ENCODE measurements at places on chromosomes 1 and 21.
A peak's percentile ranks its signal among the peaks of the same experiment; 100 is the strongest.

GRCh38 chr1:192375306-192375705 is 58.5 kb downstream of the RGS21 start:
- no peak for DNase-seq

- DNase-seq = no peak
Observed at GRCh38 chr1:198907423-198907746, 268.5 kb downstream of the PTPRC start.

GRCh38 chr1:77671836-77672235 is 10.6 kb downstream of the ZZZ3 start:
- no peak for DNase-seq

DNA sequence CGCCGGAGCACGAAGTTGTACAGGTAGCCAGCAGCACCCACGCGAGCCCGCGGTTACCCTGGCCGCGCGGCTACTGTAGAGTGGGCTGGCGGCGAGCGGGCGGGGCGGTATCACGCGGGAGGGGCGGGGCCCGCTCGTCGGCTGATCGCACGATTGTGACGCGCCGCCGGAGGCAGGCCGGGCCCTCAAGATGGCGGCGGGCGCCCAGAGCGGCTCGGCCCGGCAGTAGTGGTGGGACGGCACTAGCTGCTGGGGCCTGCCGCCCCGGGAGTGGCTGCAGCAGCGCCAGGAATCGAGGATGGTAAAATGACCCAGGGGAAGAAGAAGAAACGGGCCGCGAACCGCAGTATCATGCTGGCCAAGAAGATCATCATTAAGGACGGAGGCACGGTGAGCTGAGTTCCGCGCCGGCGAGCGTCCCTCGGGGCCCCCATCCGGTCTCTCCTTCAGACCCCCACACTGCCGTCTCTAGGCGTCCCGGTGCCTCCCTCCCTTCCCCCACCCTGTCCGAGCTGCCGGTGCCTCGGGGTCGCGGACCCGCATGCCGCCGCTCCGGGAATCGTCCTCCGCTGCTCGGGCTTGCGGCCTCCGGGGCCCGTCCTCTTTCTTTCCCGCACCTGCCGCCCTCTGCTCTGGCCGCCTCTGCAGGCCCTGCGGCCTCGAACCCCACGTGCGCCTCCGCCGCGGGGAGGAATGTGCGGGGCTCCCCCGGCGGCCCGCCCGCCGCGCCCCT is 68.3 kb downstream of the SLC35A3 start:
- DNase-seq = no peak

GRCh38 chr1:64470665-64471217 is 812 bp downstream of the CACHD1 start:
- no peak for DNase-seq

- DNase-seq = peak; percentile 54
Observed at GRCh38 chr1:84690397-84691121, at the start of gene SSX2IP. SSX2IP (minus strand) TSS chr1:84690461; CDS start chr1:84671219, 19,242 bp downstream.

GRCh38 chr1:183694066-183694465 is 41.0 kb upstream of the APOBEC4 start:
- DNase-seq = no peak

DNA sequence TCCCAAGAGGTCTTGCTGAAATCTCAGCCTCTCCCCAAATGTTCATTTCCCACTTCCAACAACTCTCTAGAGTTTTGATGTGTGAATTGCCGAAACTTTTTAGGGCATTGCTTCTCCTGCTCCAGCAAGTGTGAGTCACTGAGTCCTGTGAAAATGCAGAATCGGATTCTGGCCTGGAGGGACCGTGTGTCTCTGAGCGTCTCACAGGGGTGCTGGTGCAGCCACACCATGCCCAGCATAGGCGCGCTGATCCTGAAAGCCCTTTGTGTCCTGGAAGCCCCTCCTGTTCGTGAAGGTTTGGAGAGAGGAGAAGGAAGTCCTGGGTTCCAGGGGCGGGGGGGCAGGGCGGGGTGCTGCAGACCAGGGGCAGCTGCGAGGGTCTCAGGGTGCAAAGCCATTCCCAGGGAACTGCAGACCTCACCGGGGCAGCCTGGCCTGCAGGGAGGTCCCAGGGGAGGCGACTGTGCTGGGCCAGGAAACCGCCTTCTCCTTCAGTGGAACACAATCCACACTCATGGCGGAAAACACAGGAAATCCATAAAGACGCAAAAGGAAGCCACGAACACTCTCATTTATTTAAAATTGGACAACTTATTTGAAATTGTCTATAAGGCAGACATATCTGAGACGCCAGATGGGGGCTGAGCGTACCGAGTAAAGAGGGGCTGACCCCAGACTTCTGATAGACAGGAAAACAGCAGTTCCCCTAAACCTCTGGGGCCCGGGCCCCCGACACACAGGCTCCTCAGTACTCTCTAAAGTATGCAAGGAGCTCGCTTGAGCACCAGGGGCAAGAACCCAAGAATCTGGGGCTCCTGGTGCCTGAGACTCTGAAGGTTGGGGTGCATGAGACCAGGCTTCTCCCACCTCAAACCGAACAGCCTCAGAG is 43.5 kb upstream of the ADARB1 start:
- DNase-seq = no peak

- DNase-seq = no peak
Observed at GRCh38 chr1:46148318-46148717, 15.9 kb upstream of the PIK3R3 start.

GRCh38 chr21:44792702-44793591 is 8.7 kb downstream of the UBE2G2 start:
- DNase-seq = no peak

DNA sequence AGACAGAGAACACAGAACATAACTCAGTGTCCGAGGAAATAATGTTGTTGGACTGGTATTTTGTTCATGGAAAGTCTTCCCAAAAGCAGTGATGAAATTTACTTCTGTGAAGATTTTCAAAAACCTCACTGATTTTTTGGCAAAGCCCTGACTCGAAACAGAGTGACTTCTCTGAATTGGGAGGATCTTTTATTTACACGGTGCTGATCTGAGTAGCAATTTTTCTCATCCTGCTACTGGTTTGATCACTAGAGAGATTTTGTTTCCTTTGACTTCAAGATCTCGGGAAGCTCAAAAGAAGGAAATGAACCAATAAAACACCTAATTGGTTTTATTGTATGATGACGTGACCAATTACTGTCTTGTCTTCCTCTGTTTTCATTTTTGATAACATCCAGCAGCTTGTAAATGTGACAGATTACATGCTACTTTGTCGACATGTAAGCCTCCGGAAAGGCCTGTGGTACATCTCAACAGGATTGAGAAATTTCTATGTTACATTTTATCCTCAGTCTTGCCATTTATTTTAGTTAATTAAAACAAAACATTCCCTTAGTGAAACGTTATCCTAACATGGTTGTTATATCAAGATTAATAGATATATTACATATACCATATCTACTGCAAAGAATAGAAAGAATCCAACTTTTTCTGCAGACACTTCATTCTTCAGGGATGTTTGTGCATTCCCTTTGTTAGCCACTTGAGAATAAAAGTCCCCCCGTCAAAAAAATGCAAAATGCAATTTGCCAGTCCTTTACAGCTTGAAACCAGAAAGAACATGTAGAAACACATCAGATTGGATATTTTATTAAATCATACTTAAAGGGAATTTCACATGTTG is 42.8 kb upstream of the IFI44L start:
- DNase-seq = no peak

DNA sequence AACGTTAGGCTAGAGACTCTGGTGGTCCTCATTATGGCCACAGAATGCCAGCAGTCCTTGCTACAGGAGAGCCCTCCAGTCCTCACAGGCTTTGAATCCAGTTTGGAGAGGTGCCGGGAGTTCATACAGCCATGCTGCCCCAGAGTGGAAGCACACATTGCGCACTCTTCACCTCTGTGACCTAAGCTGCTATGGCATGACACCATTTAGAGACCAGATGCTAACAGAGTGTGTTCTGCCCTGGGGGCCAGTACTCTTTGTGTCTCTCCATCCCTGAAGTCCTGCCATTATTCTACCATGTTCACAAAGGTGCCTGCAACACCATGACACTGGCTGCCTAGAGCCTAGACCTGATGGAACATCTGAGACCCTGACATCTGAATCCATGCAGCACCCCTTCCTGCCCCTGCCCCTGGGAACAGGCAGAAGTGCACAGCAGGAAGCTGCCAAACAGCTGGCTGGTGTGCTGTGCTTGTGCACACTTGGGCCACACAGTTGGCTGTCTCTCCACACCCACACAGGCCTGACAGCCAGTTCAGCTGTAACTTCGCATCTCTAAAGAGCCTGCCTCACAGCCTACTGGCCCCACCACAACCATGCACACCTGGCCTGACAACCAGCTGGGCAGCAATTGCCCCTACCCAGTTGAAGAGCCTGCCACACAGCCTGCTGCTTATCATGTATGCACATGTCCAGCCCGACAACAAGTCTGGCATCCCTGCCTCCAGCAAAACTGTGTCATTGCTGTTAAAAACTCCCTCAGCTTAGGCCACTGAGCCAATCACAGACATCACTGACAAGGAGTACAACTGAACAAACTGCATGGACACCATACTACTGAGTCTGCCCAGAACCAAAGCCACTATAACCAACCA is 49.1 kb downstream of the MCOLN2 start:
- DNase-seq = no peak

DNA sequence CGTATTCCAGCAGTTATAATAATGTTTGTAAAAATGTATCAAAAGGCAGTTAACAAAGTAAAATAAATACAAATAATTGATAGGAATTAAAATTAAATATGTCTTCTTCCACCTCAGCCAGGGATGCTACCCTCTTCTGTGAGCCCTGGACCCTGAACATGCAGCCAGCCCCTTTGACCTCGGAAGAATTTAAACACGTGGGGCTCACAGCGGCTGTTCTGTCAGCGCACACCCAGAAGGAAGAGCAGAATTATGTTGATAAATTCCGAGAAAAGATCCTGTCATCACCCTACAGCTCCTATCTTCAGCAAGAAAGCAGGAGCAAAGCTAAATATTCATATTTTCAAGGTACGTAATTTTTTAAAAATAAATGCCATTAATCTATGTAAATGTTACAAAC is 26.5 kb downstream of the UTS2 start:
- no peak for DNase-seq

- DNase-seq = no peak
Observed at GRCh38 chr1:107534632-107535031, 393.8 kb downstream of the NTNG1 start.

- DNase-seq = no peak
Observed at GRCh38 chr1:203986887-203987461, 85.9 kb upstream of the SOX13 start.

- DNase-seq = no peak
Observed at GRCh38 chr1:6466023-6466422, at the start of gene TNFRSF25. TNFRSF25 (minus strand) TSS chr1:6466173; CDS start chr1:6466107, 66 bp downstream.

DNA sequence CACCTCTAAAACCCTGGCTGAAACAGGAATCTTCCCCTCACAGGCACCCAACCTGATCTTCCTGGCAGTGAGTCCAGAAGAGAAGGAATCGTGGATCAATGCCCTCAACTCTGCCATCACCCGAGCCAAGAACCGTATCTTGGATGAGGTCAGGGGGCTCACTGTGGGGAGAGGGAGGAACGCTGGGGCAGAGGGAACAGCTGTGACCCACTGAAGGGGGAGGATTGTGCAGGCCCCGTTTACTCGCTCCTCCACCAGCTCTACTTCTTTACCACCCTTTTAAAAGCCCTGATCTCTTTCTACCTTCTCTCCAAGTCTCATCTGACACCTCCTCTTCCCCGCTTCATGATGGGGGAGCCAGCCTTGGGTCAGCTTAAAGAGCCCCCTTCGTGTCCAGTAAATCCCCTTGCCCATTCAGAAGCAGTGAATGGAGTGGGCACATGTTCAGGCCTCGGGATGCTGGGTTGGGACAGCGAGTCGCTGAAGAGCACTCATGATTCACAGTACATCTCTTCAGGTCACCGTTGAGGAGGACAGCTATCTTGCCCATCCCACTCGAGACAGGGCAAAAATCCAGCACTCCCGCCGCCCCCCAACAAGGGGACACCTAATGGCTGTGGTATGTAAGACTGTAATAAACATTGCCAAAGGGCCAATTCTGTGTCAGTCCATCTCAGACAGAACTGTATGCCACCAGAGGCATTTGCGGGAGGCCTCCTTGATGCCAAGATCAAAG is 7.3 kb downstream of the PLEKHO1 start:
- DNase-seq = no peak

GRCh38 chr1:234562334-234562733 is 47.6 kb downstream of the IRF2BP2 start:
- DNase-seq = no peak

DNA sequence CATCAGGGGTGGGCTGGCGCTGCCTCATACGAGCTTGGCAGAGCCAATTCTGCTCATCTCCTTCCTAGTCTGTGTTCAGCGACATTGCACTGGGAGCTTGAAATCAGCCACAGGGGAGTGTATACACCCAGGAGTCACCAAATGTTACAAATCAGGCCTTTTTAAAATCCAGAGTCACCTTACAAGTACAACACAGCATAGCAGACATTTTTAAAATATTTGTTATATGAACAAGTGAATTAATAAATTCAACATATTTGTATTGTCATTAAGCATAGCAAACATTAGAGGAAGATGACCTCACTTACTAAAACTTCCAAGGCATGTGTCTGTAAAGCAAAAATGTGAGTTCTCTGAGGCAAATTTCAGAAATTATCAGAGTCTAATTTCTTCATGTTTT is 210.0 kb downstream of the HLX start:
- no peak for DNase-seq

Data from SIG-M5 (cell line).